ENCODE measurements at places on chromosomes 2 and 18.

DNA sequence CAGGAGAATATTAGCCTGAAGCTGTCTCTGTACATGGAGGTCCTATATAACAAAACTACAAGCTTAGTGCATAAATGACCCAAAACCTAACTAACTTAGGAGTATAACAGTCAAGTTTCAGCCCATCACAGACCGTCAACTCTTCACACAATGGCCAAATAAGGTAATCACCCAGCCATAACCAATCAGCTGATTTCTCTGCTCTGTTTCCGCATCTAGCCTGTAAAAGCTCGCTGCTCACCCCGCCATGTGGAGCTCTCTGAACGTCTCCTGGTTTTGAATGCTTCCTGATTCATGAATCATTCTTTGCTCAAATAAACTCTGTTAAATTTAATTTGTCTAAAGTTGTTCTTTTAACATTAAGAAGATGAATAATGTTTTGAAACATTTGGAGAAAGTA is 593.6 kb downstream of the TMX3 start:
- DNase-seq, result no peak

DNA sequence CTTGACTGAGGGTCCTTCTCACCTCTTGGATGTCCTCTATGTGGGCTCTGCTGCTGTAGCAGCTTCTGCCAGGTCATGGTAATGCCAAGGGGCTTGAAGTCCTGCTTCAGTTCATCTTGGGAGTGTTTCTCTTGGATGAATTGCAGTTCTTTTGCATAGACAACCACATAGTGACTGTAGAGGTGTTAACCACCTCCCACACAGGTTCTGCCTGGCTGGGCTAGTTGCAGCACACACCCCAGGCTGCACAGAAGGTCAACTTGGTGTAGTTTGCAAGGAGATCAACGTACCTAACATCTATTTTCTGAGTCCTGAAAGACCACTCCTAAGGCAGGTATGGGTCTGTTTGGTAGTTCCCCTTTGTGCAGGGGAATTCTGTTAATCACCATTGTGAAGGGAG is 108.1 kb downstream of the ADCYAP1 start:
- DNase-seq, result no peak

- DNase-seq, result peak; percentile 60
These were observed 806 bp downstream of the RFX8 start for GRCh38 chr2:101473911-101474701.

DNA sequence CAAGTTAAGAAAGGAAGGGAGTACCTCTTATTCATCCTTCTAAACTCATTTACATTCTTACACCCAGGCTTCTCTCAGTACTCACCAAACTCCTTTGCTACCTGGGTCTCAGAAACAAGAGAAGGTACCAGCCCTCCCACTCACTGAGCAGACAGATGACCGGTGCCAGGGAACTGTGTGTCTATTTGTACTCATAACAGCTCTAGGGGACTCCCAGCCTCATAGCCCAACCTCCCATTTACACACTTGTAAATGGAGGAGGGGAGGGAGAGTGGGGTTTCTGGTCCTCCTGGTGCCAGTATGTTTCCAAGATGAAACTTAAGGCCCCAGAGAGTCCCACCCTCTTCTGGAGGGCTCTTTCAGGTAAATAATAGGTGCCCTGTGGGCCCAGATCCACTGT is 42.8 kb upstream of the SIGLEC15 start:
- no peak for DNase-seq

DNA sequence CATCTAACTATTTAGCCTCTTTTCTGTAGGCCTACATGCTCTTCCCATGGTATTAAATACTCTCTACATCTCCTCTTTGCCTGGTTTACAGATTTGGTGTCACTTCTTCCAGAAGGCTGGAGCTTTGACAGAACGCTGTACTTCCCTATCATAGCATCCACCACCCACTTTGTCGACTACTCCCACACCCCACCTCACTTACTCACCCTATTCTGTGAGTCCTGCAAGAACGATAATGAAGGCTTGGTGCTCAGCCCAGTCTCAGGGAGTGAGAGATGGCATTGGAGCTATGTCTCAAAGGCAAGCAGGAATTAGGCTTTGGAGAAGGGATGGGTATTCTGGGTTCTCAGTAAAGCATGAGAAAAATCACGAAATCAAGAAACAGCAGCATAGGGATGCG is 20.3 kb upstream of the KDM3A start:
- no peak for DNase-seq

DNA sequence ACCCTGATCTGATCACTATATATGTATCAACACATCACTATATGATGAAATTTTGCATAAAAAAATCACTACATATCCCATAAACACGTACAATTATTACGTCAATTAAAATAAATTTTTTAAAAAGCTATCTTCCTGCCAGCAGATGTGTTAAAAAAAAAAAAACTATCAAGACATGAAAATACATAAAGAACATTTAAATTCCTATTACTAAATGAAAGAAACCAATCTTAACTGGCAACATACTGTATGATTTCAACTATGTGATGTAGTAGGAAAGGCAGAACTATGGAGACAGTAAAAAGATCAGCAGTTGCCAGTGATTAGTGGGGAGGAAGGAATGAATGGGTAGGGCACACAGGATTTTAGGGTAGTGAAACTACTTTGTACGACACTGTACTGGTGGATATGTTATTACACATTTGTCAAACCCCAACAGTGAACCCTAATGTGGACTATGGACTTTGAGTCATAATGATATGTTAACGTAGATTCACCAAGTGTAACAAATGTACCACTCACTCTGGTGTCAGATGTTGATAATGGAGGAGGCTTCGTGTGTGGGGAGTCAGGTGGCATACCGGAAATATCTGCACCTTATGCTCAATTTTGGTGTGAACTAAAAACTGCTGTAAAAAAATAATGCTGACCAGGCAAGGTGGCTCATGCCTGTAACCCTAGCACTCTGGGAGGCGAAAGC is 27.4 kb downstream of the USP34 start:
- DNase-seq, result no peak

GRCh38 chr18:23924813-23925212 is 89.7 kb upstream of the TTC39C start:
- DNase-seq, result peak; percentile 50

DNA sequence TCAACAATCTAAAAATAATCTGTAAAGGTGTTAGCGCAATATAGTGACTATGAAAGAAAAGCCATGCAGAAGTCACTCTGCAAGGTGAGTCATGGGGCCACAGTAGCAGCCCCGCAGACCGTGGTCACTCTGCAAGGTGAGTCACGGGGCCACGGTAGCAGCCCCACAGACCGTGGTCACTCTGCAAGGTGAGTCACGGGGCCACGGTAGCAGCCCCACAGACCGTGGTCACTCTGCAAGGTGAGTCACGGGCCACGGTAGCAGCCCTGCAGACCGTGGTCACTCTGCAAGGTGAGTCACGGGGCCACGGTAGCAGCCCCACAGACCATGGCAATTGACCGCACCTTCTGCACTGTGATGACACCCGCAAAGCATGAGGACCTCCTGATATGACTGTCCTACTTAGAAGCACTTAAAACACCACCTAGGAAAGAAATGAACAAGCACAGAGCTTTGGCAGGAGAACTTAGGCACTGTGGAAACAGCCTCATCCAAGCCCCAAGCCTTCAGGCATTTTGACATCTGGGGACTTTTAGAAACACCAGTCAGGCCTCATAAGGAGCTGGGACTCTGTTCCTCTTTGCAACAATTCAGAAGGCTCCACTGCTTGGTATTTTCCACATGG is 70.1 kb downstream of the LDLRAD4 start:
- DNase-seq, result no peak

DNA sequence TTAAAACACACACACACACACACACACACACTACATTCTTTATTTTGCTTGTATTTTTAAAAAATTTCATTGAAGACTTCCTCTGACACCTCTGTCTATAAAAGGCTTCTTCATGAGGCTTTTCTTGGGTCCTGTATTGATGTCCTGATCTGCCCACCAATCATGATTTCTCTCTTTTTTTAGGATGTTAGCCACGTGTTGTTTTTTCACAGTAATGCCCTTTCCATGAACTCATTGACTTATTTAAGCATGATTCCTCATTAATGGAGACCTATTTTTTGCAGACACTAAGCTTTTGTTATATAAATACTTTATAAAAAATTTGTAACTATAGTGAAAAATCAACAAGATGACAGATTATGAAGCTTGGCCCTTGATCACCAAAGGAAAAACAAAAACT is 173.8 kb upstream of the CNTNAP5 start:
- DNase-seq, result no peak

DNA sequence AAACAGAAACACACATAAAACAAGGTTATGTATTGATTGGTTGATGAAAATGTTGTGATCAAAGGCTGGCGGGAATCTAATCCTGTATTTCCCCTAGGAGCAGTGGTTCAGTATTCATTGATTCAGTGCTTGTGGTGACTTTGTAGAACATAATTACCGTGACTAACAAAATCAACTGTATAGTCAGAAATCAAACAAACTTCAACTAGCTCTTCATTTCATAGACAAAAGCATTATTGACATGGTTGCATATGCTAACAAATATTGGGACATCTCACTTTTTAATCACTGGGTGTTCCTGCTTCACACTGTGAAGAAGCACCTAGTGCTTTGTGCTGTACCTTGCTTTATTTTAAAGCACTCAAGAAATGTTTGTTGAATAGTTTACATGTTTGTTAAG is 41.4 kb downstream of the USP14 start:
- no peak for DNase-seq

- no peak for DNase-seq
These were observed 146.2 kb downstream of the MBP start for GRCh38 chr18:76986406-76986805.

DNA sequence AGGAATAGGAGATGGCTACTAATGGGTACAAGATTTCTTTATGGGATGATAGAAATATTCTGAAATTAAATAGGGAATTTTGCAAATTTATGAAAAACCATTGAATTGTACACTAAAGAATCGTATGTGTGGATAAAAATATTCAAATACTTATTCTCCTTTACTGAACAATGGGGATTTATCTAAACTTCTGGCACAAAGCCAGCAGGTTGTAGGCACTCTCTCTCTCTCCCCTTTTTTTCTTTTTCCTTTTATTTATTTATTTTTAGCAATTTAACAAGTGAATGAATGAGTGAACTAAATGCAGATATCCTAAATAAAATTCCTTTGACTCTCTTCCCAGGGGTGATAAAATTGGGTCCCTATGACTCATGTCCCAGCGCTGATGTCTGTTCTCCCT is 21.9 kb upstream of the SCYGR2 start:
- DNase-seq, result no peak

- peak; percentile 53 for DNase-seq
These were observed 470.8 kb downstream of the RIT2 start for GRCh38 chr18:42644729-42645131.

DNA sequence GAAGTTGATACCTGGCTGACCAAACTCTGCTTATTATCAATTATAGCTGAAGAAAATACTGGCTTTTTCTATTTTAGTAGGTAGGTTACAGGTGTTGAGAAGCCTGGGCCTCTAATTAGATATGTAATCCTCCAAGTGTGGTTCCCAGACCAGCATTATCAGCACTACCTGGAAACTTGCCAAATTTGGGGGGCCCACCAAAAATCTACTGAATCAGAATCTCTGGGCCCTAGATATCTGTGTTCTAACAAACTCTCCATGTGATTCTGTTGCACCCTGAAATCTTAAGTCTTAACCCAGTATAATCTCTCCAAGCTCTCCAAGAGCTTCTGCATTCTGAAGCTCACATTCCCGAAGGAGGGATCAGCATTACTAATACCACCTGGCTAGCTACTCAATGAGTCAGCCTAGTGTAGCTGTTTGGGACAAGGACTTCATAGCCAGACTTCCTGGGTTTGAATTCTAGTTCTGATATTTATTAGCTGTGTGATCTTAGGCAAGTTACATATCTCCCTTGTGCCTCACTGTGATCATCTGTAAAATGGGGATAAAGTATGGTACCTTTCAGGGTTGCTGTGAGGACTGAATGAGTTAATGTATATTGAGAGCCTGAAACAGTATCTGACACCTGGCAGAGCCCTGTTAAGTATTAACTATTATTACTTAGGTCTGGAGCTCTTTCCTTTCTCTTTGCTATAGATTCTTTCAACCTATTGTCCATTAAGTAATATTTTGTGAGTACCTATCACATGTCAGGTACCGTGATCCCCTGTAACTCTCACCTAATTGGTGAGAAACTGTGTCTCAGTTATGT is 94.1 kb upstream of the CD302 start:
- DNase-seq, result peak; percentile 65

GRCh38 chr2:216283038-216283900 is 89.0 kb downstream of the MARCHF4 start:
- no peak for DNase-seq

GRCh38 chr2:183078163-183078463 is 434 bp upstream of the DUSP19 start:
- no peak for DNase-seq

DNA sequence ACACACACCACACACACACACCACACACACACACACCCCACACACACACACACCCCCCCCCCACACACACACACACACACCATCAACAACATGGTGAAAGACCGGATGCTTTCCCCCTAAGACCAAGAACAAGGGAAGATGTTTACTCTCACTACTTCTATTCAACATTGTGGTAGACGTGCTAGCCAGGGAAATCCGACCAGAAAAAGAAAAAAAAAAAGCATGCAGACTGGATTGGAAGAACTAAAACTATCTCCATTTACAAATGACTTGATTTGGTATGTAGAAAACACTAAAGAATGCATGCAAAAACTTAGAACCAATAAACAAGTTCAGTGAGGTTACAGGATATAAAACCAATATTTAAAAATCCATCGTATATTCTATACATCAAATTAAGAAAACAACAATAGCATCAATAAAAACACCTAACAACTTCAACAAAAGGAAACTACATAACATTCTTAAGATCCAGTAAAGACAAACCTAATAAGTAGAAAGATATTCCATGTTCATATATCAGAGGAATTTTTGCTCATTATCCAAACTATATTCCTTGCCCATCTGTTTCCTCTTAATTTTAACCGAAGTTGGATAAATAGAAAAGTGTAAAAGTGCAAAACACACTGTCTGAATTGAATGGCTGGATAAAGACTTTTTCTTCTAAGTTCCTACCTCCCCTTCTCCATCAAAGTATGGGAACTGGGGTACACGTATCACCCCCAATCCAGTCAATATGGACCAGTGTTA is 51.5 kb upstream of the RNU4ATAC start:
- no peak for DNase-seq

Data from astrocyte of the spinal cord (primary cell).